ENCODE measurements at places on chromosomes 5 and 9.

DNA sequence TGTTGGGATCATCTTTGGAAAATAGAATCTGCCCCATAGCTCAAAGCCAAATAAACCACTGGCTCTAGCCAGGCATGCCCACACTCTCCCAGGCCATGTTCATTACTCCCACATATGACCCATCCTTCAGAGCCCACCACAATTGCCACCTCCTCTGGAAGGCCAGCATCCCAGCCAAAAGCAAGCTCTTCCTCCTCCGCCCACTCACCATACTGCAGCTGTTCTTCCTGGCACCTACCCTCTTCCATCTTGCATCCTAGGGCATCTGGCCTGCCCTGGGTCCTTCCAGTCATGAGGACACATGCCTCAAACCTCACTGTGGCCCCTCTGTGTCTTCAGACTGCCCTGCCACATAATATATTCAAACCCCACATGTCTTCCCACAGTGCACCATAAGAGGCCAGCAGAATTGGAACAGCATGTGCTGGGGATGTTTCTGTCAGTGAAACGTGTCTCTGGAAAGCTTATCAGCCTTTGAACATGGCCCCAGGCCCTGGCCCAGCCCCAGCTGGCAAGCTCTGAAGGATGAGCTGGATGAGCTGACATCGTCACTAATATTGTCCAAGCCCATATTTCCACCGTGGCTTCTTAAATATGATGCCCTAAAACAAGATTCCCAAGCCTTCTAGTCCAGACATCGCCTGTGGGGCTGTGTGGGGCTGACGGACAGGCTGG, 230.8 kb downstream of the AGTPBP1 start:
- DNase-seq: no peak

- no peak for DNase-seq
Observed at GRCh38 chr5:83400241-83400640, 71.3 kb upstream of the VCAN start.

GRCh38 chr5:83044926-83045325, 32.3 kb downstream of the TMEM167A start:
- no peak for DNase-seq

DNA sequence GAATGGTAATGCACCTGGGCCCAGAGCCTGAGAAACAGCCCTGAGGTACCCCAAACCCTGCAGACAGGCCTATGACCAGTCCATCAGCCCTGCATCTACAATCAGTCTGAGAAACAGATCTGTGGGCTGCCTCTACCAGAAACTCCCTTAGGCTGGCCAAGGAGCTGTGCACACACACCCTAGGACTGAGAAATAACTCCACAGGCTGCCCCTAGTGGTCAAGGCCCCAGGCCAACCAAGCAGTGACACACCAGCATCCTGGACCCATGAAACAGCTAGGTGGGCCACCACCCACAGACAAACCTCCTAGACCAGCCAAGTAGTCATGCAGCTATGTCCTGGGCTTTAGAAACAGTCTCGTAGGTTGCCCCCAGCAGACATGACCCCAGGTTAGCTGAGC, 253.6 kb upstream of the VLDLR start:
- DNase-seq: no peak

DNA sequence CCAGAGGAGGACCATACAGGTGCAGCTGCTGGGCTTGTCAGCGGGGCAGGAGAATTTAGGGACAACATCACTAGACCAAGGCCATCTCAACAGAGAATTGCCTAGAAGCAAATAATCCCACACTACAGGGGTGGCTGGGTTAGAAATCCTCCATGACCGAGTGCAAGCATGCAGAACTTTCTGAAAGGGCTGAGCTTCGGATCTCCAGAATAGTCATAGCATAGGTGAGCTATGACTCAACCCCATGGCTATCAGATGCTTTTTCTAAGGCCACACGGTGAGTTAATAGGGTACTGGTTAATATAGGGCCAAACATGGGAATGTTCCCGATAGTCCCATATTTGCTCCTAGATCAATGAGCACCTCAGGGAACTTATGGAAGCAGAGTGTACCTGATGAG, 4.2 kb downstream of the KCNIP1 start:
- no peak for DNase-seq

- DNase-seq: no peak
Observed at GRCh38 chr5:87844449-87844848, 424.2 kb downstream of the TMEM161B start.

GRCh38 chr5:153629027-153629895, 138.8 kb downstream of the GRIA1 start:
- DNase-seq: peak; percentile 99

GRCh38 chr9:68981789-68982188, 32.1 kb downstream of the PRKACG start:
- DNase-seq: no peak

- DNase-seq: peak; percentile 94
Observed at GRCh38 chr5:132086277-132086794, 12.7 kb downstream of the CSF2 start.

DNA sequence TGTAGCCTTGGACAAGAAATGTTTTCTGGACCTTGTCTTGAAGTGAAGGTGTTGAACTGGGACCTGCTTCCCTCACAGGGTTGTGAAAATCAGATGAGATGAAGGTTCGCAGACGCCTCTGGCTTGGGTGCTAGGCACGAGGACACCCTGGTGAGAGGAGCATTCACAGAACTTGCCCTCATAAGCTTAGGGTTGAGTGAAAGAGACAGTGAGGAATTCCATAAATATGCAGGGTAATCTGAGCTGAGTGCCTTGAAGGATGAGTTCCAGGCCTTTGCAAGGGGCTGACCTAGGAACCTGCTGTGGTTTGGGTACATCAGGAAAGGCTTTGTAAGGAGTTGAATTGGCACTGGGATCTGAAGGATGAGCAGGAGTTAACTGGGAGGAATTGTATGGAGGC, 75.7 kb upstream of the SAP30L start:
- peak; percentile 83 for DNase-seq

- no peak for DNase-seq
Observed at GRCh38 chr9:69949396-69949795, 94.3 kb upstream of the MAMDC2 start.

GRCh38 chr5:149938279-149938678, 6.3 kb downstream of the PDE6A start:
- peak; percentile 98 for DNase-seq

- no peak for DNase-seq
Observed at GRCh38 chr5:12876541-12877298, 972.5 kb upstream of the CTNND2 start.

DNA sequence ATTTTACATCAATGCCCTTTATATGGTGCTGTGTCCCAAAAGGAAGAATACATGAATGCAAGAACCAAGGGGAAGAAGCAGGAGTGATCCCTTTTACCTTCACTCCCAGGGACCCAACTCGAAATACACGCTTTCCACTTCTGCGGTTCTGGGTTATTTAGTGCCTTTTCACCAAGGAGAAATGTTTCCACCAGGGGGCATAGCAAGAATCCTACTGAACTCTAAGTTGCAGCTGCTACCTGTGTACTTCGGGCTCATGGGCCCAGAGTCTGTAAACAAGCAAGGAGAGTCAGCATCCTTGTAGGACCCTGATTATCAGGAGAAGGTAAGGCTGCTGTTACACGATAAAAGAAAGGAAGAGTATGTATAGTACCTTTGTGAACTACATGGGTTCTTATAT, 45.7 kb downstream of the DPYSL3 start:
- DNase-seq: peak; percentile 61

DNA sequence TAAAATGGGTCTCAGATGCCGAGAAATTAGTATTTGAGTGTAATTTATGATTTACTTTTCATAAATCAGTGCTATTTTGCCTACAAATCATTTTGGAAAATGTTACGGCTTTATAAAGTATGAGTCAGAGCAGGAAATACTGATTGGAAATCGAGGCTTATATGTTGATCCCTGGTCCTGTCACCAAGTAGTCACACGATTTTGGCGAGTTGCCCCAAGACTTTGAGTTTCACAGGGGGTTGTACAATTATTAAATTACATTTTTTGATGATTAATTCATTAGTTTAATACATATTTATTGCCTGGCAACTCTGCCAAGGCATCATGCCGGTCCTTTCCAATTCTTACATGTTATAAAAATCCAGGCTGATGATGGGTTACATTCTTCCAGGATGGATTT, 443.9 kb upstream of the KLF4 start:
- DNase-seq: no peak

GRCh38 chr9:114717908-114718486, 36.0 kb upstream of the TEX48 start:
- DNase-seq: no peak

DNA sequence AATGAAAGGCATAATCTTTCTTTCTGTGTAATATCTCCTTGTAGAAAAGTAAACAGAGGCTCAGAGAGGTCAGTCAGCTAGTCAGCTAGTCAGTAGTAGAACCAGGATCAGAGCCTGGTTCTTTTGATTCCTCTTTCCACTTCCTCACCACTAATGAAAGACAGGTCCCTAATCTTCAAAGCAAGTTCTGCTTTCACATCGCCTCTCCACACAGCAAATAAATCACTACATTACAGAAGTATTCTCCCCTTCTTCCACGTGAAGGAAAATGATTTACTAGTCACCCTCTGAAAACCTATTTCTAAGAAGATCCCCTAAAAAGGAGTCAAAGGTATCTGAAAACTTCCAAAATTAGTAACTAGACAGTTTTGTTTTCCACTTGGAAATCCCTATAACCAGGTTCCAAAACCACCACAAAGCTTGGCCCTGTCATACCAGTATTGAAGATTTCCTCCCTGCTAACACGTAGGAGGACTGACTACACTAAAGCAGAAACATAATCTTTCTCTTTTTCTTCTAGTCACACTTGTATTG, 140.5 kb upstream of the TARS1 start:
- DNase-seq: peak; percentile 9

- peak; percentile 45 for DNase-seq
Observed at GRCh38 chr9:95506428-95506677, 10.4 kb downstream of the PTCH1 start.
